NCI-H146 (cell line): ENCODE measurements at places on chromosomes 4 and X.

DNA sequence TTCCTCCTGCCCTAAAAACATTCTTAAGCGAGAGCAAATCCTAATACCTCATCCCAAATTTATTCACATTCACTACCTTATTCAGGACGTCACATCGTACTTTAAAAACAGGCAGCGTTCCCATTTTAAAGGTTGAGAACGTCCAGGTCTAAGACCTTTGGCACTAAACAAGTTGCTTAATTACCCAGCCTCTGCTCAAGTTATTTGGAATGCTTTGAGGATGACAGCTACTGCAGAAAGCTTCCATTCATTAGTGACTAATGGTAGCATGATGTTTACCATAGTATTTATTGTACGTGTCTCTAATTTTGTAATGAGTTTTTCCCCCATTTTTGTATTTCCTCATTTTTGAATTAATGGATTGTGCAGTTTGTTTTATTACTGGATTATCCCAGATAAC is 1.5 kb downstream of the USP38 start:
- DNase-seq: no peak

DNA sequence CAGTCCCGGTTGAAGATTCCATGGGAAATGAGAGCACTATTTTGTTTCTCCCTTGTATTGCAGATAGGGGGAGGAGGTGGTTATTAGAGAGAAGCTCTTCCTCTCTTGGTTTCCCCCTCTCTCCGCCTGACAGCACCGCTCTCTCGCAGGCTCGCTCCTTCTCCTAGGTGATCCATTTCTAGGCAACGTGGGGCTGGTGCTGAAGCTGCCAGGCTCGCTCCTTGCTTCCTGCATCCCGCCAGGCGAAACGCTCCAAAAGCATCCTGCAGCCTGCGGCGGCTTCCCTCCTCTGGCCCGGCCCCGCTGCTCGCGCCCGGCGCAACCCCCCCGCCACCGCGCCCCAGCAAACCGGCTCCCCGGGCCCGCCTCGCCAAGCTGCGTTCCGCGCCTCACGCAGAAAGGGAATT is at the start of gene GRID2:
GRID2 (plus strand) TSS at position 346 of the 407 bp plus-strand sequence.
- peak; percentile 1 for DNase-seq

GRCh38 chr4:108703966-108704365 is 53.6 kb downstream of the OSTC start:
- no peak for DNase-seq

GRCh38 chrX:153845195-153845594 is 14.9 kb upstream of the PDZD4 start:
- DNase-seq: no peak

GRCh38 chr4:74114234-74114633 is 15.2 kb upstream of the CXCL2 start:
- no peak for DNase-seq
